SW 1271 (cell line): ENCODE measurements at places on chromosomes 12 and 14.

- DNase-seq = no peak
Measured at GRCh38 chr12:105590571-105590970, 260.1 kb downstream of the C12orf75 start.

GRCh38 chr12:92560713-92561542, 141.9 kb upstream of the PLEKHG7 start:
- no peak for DNase-seq

DNA sequence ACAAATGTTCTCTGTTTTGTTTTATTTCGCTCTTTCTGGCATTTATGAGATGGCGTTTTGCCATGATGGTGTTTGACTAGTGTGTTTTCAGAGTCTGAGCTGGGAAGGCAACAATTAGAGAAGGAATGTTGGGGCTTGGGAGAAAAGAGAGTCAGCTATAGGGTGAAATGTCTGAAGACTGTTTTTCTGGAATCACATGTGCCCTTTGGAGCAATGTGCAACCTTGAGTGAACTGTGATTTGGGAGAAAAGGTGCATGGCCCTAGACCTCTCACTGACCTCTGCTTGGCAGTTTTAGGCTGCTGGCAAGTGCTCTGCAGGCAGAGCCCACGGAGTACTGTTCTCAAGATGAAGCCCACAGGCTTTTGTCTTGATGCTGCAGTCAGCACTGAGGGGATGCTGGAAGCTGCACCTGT, 379.9 kb upstream of the PDE3A start:
- DNase-seq = no peak

DNA sequence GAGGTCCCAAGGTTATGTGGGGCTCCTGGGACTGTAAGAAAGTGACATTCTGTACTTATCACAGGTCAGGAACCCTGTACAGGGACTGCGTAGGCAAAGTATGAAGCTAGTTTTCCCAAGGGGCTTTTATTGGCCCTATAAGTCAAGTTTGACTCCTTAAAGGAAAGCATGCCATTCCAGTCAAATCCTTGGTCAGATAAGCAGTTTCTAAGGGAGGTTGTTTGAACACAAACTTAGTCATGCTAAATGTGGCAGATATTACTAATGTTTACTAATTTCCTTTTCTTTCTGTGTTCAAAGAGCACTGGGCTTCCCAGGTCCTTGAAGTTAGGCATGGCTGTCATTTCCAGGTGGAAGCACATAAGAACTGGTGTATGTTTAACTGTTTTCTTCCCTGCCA, 472.4 kb downstream of the ATP23 start:
- DNase-seq = no peak

DNA sequence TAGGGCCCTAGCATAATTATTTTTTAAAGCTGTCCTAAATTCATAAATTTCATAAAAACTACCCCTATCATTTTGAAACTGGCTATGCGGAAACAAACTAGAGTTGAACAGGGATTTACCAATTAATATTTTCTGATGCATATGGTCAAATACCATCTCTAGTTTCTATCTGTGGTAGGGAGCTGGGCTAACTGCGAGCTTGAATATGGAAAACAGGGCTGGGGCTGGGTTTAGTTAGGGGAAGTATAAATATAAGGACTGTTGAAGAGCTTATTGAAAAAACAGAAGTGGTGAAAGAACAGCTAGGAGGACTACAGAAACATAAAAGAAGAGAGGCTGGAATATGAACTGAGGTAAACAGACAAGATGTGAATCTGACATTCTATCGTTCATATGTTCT, 91.8 kb downstream of the SLC38A1 start:
- DNase-seq = no peak

- DNase-seq = no peak
Measured at GRCh38 chr14:99015833-99016232, 256.2 kb downstream of the BCL11B start.

GRCh38 chr12:53078425-53079225, 565 bp downstream of the SPRYD3 start:
- DNase-seq = no peak

DNA sequence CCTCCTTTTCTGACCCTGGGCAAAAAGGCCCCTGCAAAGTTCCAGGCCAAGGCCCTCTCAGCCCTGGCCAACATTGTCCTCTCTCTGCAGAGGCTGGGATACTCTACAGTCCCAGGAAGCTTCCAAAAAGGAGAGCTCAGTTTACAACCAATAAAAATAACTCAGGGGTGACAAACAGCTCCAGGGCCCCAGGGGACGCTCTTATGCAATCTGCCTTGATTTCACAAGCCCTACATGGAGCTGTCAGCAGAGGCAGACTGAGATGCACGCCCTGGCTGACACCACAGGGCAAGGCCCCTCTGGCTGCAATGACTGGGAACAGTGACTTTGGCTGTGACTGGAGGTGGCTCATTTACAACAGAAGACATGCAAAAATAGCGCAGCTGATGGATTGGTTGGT, 129.0 kb upstream of the MED13L start:
- peak; percentile 52 for DNase-seq

GRCh38 chr14:102778338-102779083, 1.3 kb downstream of the TRAF3 start:
- DNase-seq = peak; percentile 17

GRCh38 chr12:55726971-55727370, 1.8 kb downstream of the CD63 start:
- no peak for DNase-seq

DNA sequence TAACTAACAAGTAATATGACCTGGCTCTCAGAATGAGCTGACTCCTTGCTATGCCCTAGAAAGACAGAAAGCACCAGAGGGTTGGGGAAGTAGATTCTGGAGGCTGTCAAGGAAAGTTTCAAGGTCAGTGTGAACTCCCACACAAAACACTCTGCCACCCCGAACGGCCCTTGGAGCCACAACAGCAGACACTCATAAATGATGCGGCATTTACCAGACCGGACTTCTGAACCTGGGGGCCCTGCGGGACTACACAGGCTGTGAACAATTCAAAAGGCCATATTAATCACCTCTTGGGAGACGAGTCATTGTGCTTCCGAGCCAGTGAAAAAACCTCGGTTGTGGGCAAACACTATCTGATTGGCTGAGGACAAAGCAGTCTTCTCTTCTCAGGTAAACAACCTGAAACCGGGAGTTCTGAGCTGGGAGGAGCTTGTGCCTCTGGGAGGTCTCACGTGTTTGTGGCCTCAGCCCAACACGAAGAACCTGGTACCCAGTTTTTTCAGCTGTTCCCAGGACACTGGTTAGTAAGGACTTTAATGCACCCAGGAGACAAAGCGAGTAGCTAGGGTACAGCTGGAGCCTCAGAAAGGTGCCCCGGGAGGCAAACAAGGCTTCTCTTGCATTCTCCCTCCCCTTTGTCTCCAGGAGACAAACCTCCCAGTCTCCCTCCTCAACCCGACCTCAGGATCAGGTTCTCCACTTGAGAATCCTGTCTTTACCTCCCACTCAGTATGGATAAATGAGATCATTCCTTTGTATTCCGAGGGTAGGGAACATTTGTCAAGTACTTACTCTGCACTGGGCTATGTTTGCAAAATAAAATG, 35.3 kb downstream of the VWF start:
- DNase-seq = no peak

- no peak for DNase-seq
Measured at GRCh38 chr14:55111122-55111708, 17.8 kb upstream of the LGALS3 start.

DNA sequence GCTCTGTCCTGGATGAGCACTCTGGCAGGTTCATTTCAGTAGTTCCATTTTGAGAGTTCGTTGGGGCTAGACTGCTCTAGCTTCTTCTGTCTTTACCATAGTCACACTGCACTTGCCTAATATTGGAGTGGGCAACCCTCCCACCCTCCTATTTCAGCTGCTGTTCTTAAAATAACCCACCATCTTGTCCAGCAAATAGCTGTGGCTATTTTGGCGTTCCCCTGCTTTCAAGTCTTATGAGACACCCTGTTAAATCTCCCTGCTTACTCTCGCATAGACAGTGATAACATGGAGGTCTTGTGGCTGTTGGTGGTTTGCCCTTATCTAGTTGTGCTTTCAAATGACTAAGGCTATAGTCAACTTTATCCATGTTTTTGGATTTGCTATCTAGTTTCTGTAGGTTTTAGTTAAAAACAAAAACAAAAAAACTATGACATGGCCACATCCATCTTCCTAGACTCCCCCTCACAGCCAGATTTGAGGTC, 65.5 kb downstream of the LRP6 start:
- DNase-seq = no peak

- no peak for DNase-seq
Measured at GRCh38 chr12:105113094-105113493, 5.6 kb downstream of the WASHC4 start.

- peak; percentile 88 for DNase-seq
Measured at GRCh38 chr12:47270782-47271664, 191.3 kb upstream of the AMIGO2 start.
